ENCODE measurements at places on chromosomes 1 and 21. TPM values are rescaled to one million over a fixed set of nuclear protein-coding genes. Genes with fewer than 3 reads are reported as not detected.

The METTL25B gene
- total RNA-seq: 9.6 TPM

The KIF17 gene
- not detected for total RNA-seq

The USP16 gene
- 35.9 TPM for total RNA-seq

The AMY1C gene
- not detected for total RNA-seq

The FYB2 gene
- total RNA-seq: 15.6 TPM

The ETV3 gene
- 61.6 TPM for total RNA-seq

Measured in umbilical cord (tissue), 2 donors.